ENCODE measurements at places on chromosomes 7 and 10. TPM values are rescaled to one million over a fixed set of nuclear protein-coding genes. Genes with fewer than 3 reads are reported as not detected.

DNA sequence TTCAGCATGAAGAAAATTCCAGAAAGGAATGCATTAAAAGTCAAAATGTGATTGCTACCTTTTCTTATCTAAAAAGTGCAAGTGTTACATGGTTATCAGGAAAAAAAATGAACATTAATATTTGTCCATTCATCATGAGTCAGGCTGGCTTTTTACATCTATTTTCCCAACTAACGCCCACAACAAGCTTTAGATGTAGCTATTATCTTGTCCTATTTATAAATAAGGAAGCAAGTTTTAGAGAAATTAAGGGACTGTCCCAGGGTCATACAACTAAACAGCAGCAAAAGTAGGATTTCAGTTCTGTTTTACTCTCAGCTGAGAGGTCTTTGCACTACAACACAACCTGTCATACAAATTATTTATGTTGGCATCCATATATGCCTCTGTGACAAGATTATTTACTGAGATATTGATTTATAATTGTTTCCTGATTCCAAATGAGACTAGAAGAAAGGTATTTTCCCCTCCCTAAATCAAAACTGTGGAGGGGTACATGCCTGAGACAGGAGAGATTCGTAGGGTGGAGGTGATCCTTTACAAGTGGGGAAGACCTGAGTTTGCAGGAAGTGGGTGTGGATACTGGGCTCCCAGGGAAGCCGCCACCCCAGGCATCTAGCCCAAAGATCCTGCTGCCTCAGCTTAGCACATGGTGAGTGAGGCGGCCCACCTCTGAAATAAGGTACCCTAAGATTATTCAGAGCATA is 57.2 kb upstream of the ARID5B start:
- no peak for DNase-seq

DNA sequence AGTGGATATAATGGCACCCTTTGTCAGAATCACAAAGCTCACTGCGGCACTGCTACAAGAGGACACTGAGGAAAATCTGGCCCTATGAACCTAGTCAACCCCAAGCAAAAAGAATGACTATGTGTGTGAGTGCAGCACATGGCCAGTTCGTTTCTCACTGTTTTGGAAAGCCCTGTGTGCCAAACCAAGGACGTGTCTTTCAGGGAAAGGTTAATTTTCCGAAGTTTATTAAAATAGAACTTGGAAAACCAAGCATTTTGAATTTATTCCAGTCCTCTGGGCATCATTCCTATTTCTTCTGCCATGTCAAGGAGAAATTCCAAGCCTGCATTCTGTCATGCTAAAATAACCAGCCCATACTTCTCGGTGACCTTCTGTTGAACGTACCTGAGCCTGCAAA is 471.8 kb downstream of the PLXDC2 start:
- no peak for DNase-seq

DNA sequence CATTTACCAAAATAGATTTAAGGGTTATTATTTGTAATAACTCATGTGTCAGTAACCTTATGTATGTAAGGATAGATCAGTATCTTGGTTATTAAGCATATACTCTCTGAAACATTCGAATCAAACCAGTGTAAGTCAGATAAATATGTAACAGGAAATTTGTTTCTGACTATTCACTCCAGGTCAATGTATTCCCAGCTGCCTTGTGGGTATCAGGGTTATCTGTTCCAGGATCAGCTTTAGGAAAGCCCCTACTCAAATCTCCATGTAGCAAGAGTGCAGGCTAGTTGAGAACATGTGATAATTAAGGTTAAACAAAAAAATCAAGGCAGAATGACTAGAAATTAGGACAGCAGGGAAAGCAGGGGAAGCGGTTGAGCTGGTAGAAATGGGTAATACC is 201.7 kb downstream of the AUTS2 start:
- no peak for DNase-seq

GPRIN2 gene
- 0.50 TPM for total RNA-seq

OR2A12 gene
- not detected for total RNA-seq

GFRA1 gene
- 64.7 TPM for total RNA-seq

All from omental fat pad (tissue), 4 donors.